NCI-H748 treated with DMSO at 0.1 percent for 48 hours (cell line): ENCODE measurements at places on chromosomes 16 and 17.

DNA sequence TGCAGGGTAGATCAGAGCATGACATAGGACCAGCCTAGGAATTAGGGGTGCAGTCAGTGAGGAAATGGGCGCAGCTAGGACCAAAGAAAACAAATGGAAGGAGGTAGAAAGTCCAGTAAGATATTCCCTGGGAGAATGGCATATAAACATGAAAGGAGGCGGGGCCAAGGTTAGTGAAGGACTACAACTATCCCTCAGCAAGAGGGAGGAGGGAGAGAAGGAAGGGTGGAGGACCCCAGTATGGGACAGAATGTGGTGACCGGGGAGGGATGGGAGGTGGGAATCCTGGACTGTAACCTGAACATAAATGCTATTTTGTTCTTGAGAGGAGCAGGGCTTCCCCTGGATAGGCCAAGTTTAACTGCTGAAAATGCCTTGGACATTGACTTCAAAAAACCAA, 22.8 kb downstream of the ITGB3 start:
- no peak for DNase-seq

DNA sequence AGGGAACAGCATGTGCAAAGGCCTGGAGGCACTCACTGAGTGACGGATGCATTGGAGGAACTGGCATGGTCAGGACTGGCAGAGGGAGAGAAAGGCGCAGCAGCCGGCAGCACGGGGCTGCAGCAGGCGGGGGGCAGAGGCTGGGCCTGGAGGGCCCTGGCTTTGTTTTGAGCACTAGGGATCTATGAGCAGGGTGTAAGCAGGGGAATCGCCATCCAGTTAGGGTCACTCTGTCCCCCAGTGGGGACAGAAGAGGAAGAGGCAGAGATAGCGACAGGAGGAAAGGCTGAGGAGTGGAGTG, 14.2 kb downstream of the HSD11B2 start:
- no peak for DNase-seq

DNA sequence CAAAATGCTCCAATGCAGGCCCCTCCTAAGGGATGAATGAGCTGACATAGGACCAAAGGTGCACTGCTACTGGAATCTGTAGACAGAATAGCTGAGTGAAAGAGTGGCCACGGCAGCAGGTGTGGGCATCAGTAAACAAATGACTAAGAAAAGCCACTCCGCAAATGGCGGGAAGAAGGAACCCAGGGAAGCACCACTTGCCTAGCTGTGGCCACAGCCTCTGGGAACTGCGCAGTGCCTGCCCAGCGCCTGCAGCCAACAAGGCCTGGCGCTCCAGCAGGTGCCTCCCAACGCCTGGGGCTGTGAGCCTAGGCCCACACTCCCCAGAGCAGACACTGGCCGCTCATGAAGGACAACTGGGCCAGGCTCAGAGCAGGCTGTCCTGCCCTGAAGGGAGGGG, 11.8 kb downstream of the PEMT start:
- DNase-seq = no peak

DNA sequence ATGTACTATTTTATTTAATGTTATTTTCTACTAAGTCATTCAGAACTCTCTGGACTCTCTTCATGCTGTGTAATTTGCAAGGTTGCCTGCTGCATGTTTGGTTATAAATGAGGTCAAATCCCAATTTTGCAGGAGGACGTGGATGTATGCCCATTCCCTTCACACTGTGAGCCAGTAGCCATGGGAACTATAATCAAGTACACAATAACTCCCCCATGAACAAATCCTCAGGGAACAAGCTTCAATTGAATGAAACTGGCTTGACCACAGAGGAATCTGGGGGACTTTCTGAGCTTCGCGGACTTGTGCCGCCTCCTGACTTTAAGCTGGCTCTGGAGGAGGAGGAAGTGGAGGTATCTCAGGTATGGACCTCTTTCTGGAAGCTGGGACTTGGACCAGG, 14.6 kb upstream of the KCTD13 start:
- DNase-seq = no peak

DNA sequence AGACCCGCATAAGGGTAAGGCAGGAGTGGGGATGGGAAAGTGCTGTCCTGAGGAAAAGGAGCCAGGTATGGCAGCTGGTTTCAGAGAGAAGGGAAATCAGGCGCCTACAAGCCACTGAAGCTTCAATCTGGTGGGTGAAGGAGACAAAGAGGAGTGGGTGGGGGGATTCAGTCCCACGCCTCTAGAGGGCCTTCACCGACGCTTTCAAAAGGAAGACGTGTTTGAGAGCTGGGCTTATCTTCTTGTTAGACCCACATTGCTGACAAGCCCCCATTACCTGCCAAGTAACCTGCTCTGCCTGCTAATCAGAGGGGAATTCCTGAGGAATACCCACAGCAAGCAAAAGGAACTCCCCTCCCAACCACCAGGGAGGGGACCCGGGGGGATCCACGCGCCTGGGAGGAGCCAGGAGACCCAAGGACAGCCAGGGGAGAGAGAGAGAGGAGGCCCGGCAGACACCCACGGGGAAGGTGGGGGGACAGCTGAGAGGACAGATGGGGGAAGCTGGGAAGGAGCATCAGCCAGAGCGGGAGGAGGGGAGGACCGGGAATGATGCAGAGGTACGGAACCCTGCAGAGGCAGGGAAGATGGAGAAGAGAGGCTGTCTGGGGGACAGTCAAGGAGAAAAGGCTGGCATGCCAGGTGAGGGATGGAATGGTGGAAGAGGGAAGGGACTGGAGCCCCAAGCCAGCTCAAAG, 1.0 kb downstream of the MTMR4 start:
- DNase-seq = no peak

GRCh38 chr17:46262271-46262670, 32.7 kb upstream of the LRRC37A start:
- DNase-seq = no peak

GRCh38 chr17:75498726-75499213, 16.6 kb downstream of the CASKIN2 start:
- DNase-seq = no peak

GRCh38 chr17:12637745-12638651, 27.7 kb upstream of the MYOCD start:
- DNase-seq = no peak

DNA sequence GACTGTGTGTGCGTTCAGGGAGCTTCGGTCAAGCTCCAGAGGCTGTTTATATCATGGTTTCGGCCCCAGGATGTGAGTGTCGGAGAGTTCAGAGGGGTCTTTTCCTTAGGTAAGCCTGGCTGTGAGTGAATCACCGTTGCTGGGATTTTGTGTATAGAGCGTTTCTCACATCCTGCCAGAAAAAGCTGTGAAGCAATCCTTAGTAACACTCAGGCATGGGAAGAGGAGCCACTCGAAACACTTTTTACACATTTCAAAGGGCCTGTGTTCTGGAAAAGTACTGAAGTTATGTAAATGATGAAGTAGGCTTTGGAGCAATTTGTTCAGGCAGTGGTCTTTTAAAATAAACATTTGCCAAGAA, 662 bp downstream of the PGS1 start:
- no peak for DNase-seq

- DNase-seq = no peak
Measured at GRCh38 chr17:78475211-78475610, 96.8 kb downstream of the PGS1 start.
